ENCODE measurements at places on chromosomes 5 and 9.

GRCh38 chr5:52983731-52984636, 5.2 kb upstream of the ITGA2 start:
- no peak for DNase-seq

- DNase-seq, result no peak
Measured at GRCh38 chr9:133563291-133563796, 28.8 kb downstream of the ADAMTSL2 start.

DNA sequence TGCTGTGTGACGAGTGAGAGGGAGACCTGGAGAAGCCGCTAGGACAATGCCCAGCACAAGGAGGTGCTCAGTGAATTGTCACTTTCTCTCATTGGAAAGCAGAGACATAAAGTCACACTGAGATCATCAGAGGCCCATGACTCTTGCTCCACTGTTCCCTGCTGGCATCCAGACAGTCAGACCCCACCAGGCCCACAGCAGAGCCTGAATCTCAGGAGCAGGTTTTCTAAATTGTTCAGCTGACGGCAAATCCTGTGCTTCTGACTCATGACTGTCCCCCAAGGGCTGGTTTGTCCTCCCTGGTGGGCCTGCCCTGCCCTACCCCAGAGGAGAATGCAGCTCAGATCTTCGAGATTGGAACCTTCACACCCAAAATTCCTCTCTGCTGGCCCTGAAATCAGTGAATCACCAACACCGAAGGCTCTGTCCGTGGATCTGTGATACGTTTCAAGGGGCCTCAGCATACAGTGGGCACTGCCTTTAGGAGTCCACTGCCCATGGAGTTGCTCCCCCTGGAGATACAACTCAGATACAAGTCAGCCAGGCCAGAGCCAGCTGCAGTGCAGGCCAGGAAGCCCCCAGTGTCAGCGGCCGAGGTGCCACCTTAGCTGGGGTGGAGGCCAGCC, 2.7 kb downstream of the PTGES start:
- no peak for DNase-seq

- DNase-seq, result no peak
Measured at GRCh38 chr5:149228618-149229297, 42.9 kb upstream of the AFAP1L1 start.

GRCh38 chr9:113898151-113898550, 22.0 kb downstream of the ZNF618 start:
- no peak for DNase-seq

- no peak for DNase-seq
Measured at GRCh38 chr5:96861076-96861475, 15.2 kb upstream of the ERAP2 start.

GRCh38 chr9:70475211-70475610, 60.8 kb upstream of the KLF9 start:
- DNase-seq, result no peak

- DNase-seq, result no peak
Measured at GRCh38 chr9:88936132-88936531, 55.1 kb upstream of the S1PR3 start.

DNA sequence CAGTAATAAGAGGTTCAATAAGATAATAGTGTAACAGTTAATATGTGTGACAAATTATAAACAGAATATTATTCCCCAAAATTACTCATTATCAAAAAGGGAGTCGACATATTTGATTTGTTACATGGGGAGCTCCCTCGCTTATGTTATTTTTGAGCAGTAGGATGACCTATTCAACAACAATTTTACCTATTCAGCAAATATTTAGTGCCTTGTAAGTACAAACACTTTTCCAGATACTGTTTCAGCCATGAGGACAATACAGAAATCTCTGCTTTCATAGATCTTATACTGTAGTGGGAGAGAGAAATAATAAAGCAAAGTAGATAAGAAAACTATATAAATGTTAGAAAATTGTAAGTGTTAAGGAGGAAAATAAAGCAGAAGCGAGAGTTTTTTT, 1342.8 kb upstream of the WWC1 start:
- no peak for DNase-seq

- DNase-seq, result no peak
Measured at GRCh38 chr9:85904975-85905374, 36.0 kb upstream of the NAA35 start.

DNA sequence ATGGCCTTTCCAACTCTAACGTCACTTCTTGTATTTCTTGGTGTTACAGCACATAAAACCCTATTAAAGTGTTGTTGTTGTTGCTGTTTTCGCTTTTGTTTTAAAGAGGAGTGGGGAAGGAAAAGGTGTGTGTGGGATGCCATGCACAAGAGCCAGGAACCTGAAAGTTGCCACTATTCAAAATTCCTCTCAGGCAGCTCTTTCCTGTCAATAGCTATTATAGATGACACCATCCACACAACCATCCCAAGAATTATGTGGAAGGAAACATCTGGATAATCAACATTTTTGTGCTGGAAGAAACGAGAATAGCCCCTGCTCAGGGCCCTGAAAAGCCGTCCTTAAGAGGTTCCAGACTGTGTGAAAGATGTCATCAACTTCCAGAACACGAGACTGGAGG, 79.3 kb downstream of the SHB start:
- no peak for DNase-seq

DNA sequence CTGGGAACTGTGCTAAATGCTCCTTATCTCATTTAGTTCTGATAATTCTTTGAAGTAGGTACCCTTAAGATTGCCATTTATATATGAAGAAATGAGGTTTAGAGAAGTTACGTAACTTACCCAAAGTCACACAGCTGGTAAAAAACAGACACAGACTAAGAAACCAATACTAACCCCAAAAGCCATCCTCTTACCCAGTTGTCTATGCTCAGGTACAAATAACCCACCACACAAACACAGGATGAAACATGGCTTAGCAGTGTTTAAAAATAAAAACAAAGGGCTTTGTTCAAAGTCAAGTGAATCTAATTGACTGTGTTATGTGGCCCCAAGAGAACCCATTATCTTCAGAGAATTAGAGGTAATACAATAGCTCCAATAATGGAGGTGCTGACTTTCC, 37.0 kb upstream of the IL7R start:
- DNase-seq, result no peak

DNA sequence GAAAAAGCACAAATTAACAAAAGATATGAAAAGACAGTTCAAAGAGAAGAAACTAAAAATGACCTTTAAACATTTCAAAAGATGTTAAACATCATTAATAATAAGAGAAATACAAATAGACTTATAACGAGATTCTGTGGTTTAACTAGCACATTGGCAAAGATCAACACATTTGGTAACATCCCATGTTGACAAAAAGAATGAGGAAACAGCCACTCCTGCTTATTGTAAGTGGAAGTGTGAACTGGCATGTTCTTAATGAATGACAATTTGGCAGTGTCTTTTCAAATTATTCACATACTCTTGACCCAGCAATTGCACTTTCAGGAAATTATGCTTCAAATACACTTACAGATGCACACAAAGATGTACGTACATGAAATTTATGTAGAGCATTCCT, 176.3 kb downstream of the TLE1 start:
- DNase-seq, result no peak

DNA sequence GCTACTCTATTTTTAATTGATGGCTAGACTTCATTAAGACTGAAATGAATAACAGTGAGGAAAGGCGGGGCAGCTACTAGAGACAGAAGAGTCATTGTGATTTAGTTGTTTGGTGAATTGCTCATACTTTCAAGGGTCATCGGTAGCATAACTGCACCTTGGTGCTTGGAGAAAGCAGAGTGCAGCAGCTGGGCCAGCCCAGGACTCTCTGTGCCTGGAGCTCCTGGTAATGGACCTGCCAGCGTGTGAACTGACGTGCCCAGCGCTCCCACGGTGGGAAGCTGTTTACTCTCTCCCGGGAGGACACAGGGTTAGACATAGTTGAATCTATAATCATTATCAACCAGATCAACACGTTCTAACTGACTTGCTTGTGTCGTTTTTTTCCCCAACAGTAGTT, 42.9 kb downstream of the LURAP1L start:
- DNase-seq, result no peak

DNA sequence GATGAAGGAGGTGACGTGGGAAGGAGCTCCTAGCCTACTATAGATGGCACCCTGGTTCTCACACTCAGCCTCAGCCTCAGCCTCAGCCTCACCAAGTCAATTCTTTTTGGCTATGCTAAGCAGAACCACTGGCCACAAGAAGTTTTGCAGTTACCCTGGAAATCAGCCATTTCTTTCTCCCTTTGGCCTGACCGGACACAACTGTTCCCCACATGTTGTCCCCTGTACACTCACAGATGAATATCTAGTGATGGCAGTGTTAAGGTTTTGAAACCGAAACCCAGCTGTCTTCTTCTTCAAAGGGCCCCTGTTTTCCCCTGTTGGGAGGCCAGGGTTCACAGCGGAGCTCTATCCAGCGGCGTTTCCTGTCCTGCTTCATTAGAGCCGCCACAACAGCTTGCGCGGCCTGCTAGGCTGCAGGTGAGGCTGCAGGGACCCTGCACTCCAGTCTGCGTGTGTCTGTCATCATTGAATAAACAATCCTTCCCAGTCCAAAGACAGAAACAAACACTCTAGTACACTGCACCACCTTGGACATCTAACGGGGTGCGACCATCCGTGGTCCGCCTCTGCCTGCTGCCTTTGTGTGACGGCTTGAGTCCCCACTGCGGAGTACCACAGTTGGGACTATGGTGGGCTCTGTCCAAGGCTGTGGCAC, 250.5 kb downstream of the DENND1A start:
- DNase-seq, result no peak

- DNase-seq, result no peak
Measured at GRCh38 chr5:82105457-82105856, 133.6 kb downstream of the ATG10 start.

DNA sequence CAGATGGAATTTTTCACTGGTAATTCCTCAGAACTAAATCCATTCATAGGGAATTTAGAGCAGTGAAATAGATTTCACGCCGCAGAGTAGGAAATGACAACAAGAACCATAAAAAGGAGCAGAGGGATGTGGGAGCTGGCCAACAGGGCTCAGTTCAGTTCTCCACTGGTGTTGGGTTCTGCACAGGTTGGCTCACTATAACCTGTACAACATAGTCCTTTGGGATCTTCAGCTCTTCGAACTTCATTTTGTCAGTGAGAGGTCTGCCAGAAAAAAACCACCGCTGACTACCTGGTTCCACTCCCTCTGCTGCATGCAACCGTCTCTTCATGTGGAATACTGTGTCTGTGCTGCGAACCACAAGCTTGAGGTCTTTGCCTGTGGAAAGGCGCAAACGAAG, 17.7 kb downstream of the EFCAB9 start:
- DNase-seq, result no peak

GRCh38 chr5:144335561-144335960, 164.9 kb downstream of the KCTD16 start:
- no peak for DNase-seq

DNA sequence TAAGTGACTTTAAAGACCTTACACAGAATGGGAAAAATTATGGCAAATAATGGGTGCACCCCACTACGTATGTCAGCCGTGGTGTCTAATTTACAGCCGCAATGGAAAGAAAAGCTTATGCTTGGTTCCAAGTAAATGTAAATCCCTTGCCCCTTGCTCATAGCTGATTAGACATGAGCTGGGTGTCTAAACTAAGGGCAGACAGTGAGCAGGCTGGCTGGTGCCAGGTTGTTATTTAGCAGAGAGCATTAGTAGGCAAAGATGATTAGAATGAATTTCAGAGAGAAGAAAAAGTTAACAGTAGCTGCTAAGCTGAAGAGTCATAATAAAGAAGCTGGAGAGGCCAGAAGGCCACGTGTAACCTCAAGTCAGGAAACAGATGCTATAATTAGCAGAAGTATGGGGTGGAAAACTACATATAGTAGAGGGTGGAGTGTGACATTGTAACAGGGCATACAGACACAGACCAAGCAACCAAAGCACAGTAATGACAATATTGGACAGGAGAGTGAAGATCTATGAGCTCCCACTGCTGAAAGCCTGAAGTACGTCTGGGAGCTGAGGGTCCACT, 257.7 kb downstream of the MCTP1 start:
- no peak for DNase-seq

GRCh38 chr9:93111371-93112115, 15.5 kb downstream of the CARD19 start:
- no peak for DNase-seq

DNA sequence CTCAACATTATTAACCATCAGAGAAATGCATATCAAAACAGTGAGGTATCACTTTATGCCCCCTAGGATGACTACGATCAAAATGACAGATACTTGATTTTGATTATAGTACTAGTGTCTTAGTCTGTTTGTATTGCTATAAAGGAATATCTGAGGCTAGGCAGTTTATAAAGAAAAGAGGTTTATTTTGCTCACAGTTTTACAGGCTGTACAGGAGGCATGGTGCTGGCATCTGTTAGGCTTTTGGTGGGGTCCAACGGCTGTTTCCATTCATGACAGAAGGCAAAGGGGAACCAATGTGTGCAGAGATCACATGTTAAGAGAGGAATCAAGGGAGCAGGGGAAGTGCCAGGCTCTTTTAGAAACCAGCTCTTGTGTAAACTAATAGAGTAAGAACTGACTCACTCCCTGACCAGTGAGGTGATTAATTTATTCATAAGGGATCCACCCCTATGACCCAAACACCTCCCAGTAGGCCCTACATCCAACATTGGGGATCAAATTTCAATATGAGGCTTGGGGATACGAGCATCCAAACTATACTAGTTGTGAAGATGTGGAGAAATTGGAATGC, 16.0 kb upstream of the AFF4 start:
- DNase-seq, result no peak

GRCh38 chr9:98791608-98792490, 4.5 kb downstream of the ANKS6 start:
- DNase-seq, result no peak

DNA sequence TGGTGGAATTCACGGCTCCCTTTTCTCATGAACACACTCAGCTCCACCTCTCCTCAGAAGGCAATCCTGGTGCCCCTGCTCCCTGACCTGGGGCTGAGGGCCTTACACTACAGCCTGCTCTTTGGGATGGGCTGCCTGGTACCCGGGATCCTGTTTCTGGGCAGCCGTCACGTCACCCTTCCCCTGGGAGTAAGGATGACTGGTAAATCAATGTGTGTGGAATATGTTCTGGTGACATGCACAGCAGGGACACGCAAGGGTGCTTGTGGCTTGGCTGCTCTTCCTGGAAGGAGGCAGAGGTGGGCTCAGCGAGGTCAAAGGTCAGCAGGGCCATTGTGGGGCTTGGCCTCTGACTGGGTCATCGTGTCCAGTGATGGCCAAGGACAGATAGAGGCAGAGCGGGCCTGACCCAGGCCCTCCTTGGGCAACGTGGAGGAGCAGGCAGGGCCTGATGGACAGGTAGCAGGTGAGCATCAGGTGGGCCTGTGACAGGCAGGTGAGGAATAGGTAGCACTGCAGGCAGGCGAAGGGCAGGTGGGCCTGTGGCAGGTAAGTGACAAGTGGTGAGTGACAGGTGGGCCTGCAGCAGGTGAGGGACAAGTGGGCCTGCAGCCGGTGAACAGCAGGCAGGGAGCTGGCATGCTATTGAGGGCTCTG, 399.4 kb upstream of the IRX4 start:
- no peak for DNase-seq

Data from anterior cingulate cortex (tissue), 58 donors.